Stimulated activated CD8-positive, alpha-beta memory T cell treated with anti-CD3 and anti-CD28 coated beads, Interleukin-15, amount 100 ng/mL, for 4 hours (primary cell): ENCODE measurements at places on chromosomes 5 and 9.

- DNase-seq, result no peak
These were observed 484.6 kb upstream of the PIK3R1 start for GRCh38 chr5:67730917-67731474.

- no peak for DNase-seq
These were observed 169.3 kb upstream of the PPP1R2B start for GRCh38 chr5:156680831-156681230.

DNA sequence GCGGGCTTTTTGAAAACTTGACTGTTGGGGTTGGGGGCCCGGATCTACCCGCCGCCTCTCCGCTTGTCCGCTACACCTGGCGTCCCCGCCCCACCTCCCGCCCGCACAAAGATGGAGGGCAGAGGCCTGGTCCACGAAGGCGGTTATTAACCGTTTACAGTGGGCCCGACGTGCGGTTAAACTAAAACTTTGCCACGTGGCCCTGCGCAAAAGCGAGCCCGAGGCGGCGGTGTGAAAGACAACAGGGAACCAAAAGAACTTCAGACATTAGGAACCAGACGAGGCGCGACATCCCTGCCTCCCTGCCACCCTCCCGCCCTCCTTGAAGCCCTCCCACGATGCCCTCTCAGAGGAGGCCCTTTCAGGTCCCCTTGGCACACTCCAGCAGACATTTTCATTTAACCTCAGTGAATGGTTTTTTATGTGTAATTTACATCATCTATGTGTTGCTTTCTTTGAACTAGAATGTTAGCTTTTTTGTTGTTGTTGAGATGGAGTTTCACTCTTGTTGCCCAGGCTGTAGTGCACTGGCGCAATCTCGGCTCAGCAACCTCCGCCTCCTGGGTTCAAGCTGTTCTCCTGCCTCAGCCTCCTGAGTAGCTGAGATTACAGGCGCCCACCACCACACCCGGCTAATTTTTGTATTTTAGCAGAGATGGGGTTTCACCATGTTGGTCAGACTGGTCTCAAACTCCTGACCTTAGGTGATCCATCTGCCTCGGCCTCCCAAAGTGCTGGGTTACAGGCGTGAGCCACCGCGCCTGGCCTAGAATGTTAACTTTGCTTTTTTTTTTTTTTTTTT lies 999 bp upstream of the HNRNPA0 start:
- no peak for DNase-seq

DNA sequence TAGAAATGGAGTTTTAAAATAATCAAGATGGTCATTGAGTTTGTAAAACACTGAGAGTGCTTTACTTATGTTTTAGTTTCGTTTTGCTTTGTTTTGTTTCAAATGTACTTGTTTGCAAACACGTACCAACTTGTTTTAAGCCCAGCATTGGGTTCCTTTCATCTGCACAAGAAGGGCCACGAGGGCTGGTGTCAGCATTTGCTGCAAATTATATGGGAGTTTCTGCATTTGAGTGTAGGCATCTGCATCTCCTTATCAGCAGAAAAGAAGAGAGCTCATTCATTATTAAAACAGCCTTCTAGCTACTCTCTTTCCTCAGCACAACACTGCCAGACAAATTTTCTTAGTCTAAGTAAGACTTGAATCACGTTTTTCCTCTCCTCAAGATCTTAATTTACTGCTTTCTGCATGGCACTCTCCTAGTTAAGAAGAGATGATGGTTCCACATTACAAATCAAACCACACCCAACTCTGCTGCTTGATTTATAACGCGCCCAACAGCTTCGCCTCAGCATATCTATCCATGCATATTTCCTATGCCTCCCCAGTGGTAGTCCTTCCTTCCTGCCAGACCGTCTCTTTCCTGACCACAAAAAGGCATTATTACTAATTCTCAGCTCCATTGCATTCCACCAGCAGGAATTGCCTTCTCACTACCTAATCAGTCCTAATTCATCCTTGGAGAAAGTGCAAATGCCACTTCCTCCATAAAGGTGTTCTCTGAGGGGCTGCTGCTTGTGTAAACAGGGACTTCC lies 95.2 kb upstream of the CAST start:
- no peak for DNase-seq

GRCh38 chr9:104774132-104774531 lies 10.2 kb downstream of the NIPSNAP3B start:
- DNase-seq, result no peak

DNA sequence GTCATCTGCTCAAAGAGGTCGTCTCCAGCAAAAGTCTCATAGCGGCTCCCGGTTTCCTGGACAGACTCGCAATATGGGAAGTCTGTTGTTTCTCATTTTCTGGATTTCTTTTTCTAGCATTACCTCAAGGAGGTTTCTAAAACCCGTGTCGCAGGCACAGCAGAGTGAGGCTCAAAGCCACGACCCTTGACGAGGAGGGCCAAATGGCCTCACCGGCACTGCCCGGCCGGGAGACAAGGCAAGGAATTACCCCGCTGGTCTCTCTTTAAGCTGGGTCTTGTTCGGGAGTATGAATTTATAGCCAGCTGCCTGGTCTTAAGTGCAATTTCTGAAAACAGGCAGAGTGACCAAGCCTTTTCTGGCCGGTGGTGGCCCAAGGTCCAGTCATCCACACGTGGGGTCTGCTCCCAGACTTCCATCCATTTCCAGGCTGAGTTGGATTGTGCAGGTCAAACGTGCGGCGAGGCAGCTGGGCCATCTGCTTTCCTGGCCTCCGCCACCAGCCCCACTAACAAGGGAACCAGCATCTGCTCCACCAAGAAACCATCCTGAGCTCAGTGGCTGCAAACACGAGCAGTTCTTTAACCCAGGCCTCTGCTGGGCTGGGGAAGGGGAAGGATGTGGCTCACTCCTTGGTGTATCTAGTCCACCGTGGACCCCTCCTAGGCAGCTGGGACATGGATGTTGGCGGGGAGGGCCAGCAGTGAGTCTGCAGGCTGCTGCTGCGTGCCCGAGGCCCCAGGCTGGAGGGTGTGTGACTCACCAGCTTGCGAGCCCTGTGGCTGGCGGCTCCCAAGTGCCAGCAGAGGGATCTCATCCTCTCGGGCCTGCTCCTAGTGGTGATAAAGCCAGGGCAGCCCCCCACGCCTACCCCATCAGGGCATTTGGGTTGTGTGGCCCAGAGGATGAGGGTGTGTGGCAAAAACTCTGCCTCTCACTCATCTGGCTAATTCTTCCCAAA lies 55.6 kb upstream of the COL5A1 start:
- DNase-seq, result no peak

GRCh38 chr5:36943584-36943983 lies 67.0 kb downstream of the NIPBL start:
- no peak for DNase-seq

- DNase-seq, result no peak
These were observed 171.3 kb downstream of the SLC28A3 start for GRCh38 chr9:84169240-84169639.

GRCh38 chr5:61621202-61621650 lies 289.2 kb downstream of the ZSWIM6 start:
- no peak for DNase-seq

- DNase-seq, result no peak
These were observed 285.2 kb downstream of the EBF1 start for GRCh38 chr5:158814521-158814920.

DNA sequence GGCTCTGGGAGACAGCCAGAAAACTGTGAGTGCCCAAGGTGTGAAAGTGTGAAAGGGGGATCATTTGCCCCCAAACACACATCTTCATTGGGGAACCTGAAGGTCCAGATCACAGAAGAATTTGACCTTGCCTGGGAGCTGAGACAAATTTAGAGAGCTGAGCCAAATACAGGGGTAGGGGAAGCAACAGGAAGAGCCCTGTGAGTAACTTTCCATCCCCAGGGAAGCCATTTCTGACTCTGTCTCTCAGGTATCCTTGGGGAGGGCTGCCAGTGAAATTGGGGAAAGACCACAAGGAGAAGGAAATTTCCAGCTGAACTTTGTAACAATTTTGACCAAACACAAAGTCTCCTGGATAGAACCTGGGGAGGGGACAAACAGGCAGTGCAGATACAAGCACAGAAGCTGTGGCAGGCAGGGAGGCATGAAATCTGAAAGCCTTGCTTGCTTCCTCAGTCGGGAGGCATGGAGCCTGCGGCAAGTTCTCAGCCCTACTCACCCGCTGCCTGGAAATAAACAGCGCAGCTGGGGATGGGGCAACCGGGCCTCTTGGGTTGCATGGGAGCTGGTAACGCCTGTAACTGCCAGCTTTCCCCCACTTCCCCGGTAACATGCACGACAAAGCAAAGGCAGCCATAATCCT lies 31.5 kb upstream of the ZCCHC9 start:
- no peak for DNase-seq

GRCh38 chr5:7976411-7977190 lies 107.7 kb downstream of the MTRR start:
- DNase-seq, result no peak

DNA sequence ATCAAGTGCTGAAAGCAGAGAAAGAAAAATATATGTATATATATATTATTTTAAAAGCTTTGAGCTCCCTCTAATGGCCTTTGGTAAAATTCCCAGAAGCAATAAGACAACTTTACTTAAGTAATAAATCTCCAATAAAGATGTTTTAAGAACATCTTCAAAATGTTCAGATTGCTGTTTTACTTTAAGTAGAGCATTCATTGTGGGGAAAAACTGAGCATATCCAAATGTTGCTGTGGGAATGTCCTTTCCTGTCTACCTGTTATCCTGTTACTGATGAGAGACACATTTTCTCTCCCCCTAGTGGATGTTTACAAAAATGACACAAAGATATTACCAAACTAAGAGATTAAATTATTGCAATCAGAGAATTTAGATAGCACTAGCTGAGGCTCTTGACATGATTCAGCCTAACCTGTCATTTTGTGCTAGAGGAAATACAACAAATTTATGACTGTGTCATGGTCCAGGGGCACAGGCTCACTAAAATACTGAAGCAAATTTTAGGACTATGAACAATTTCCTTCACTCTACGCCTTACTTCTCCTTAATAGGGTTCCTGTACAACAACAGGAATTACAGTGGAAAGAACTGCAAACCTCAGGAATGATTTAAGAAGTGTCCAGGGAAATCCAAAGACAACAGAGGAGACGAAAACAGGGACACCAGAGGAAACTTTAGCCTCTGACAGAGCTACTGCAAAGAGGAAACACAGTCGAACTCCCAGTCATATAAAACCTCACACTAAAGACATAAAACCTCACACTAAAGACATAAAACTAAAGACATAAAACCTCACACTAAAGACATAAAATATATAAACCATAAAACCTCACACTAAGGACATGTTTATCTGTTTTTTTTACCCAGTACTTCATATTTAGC lies 24.3 kb upstream of the PRRC1 start:
- DNase-seq, result no peak

GRCh38 chr9:4386819-4387218 lies 87.0 kb upstream of the GLIS3 start:
- DNase-seq, result no peak

DNA sequence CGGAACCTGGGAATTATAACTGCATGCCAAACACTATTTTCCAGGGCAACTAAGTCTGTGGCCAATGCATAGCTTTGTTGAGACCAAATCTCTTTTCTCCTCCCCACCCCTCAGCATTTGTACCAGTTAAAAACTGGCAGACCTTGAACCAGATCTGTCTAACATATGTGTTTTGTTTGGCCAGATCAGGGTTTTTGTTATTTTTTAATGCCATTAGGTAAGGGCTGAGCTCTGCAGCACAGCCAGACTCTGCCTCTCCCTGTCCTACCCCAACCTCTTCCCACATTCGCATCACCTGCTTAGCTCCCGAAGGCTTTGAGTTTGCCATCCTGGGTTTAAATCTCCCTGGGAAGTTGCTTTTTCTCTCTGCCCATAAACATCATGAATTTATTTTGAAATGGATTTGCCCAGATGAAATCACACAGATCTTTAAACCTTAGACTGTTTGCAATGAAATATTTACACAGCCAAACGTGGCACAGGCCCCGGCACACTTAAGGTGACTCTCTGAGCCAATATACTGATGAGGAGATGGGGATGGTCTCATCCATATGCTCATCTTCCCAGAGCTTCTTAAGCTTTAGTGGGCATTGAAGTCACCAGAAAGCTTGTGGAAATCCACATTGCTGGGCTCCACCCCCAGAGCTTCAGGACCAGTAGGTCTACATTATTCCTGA lies 54.0 kb upstream of the ALDH1B1 start:
- no peak for DNase-seq

- DNase-seq, result no peak
These were observed 22.6 kb upstream of the MAMDC2 start for GRCh38 chr9:70020991-70021571.

- no peak for DNase-seq
These were observed 123.8 kb downstream of the TMEM174 start for GRCh38 chr5:73296772-73297171.

DNA sequence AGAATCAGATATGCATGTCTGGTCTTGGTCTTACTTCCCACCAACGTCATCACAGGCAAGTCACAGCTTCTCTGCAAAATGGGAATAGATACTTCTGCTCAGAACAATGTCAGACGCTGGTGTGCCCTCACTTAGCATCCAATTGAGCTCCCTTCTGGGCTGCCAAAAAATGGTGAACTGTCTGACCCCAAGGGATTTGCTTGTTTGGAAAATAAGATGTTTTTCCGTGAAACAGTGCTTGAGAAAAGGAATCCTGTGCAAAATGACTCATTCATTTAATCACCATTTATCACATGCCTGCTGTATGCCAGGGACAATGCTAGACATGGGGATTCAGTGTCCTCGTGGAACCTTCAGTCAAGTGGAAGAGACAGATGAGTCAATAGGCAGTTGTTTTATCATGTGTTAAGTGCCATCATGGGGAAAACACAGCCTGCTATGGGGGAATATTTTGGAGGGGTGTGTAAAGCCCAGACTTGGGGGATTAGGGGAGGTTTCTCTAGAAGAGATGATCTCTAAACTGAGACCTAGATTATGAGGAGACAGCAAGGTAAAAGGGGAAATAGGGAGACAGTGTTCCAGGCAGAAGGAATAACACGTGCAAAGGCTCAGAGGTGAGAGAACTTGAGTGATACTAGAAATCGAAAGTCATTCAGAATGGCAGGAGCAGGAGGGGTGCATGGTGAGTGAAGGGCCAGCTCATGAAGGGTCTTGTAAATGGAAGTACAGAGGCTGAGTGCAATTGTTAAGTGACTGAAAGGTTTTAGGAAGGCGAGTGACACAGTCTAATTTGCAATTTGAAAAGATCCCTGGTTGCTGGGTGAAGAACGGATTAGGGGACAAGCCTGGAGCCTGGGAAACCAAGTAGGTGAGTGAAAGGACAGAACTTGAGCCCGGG lies 3.9 kb downstream of the NIPAL4 start:
- DNase-seq, result no peak

- DNase-seq, result no peak
These were observed 8.6 kb upstream of the SMIM23 start for GRCh38 chr5:171776770-171777759.

- no peak for DNase-seq
These were observed 61.6 kb upstream of the SPRY4 start for GRCh38 chr5:142386137-142387023.

- no peak for DNase-seq
These were observed 49.2 kb upstream of the SHOC1 start for GRCh38 chr9:111843971-111844370.

DNA sequence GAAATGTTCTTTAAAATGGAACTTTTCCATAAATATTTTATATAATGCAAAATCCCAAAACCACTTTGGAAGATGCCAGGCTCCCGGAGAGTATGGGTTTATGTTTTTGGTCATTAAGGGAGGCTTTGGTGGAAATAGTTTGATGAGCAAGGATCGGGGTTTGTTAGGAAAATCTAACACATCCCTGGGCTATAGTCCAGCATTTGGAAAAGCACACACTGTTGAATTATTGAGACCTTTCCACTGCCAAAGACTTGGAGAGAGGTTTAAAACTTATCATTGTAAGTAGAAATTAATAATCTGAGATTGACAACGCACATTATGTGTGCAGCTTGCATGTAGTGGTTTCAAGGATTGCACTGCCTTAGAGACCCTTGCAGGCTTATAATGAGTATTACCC lies 156.3 kb downstream of the PARP8 start:
- no peak for DNase-seq

GRCh38 chr5:57692582-57693487 lies 210.2 kb upstream of the ACTBL2 start:
- DNase-seq, result no peak
